ENCODE measurements at places on chromosomes 1 and 21. TPM values are rescaled to one million over a fixed set of nuclear protein-coding genes. Genes with fewer than 3 reads are reported as not detected.

ADAMTS5 gene
- 13.5 TPM for total RNA-seq

DNA sequence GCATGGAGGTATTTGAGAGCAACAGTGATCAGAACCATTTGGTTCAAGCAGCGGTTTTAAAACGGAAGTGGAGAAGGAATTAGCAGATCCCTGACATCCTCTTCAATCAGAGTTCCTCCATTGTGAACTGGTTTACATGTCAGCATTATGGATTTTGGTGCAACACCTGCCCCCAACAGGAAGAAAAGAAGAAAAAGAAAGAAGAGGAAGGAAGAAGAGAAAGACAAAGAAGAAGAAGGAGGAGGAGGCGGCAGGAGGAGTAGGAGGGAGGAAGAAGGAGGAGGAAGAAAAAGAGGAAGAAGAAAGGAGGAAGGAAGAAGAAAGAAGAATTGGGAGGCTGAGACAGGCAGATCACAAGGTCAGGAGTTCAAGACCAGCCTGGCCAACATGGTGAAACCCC is 17.4 kb downstream of the NDUFS5 start:
- no peaks in the 10 kb centered on the region for H3K4me1 ChIP-seq
- H3K4me3 ChIP-seq, result no peak overlapping the region
- DNase-seq, result no peak

KIF2C gene
- 0.94 TPM for total RNA-seq

DNA sequence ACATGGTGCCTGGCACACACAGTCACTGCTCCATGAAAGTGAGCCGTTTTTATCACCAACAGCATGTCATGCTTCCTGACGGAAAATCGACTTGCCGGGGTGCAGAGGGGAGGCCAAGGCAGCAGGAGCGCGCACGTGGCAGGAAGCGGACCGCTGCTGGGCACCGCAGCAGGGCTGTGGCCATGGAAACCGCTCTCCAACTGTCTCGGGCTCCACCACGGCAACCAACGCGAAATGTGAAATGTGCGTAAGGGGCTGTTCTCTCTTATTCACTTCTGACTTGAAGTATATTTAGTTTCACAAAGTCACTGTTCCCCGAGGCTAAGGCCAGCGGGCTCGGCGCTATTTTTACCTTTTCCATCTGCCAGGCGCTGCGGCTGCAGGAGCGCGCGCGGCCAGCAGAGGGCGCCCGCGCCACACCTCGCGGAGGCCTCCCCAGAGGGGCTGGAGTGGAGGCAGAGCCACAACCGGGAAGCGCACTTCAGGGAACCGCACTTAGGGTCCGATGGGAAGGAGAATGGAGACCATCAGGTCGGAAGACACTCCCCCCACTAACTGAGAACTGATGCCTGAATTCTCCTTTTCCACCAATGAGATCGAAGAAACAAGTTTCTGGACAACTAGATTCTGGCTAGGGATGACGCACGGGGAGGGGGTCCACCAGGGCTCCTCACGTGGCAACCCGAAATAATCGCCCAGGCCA is 19.7 kb downstream of the RCC2 start:
- no peaks in the 10 kb centered on the region for H3K27me3 ChIP-seq
- no peak overlapping the region for H3K27ac ChIP-seq
- H3K4me1 ChIP-seq, result no peaks in the 10 kb centered on the region
- H3K4me3 ChIP-seq, result no peak overlapping the region

DNA sequence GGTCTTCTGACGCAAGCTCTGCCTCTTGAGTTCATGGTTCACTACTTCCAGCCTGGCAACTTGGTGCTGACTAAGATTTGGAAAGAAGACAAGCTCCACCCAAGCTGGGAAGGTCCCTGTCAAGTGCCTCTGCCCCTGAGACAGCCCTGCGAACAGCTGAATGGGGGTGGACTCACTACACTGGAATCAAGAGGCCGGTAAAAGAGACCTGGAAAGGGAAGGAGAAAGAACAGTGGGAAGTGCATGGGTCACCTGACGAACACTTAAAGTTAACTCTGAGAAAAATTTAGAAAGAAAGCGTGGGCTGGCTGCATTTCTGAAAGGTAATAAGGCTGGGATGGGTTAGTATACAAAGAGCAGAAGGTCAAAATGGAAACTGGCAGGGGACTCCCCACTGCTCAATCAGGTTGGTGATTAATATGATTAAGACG is 26.1 kb upstream of the ZNF496 start:
- no peaks in the 10 kb centered on the region for H3K27me3 ChIP-seq
- no peaks in the 10 kb centered on the region for H3K36me3 ChIP-seq
- H3K27ac ChIP-seq, result peak overlapping the region; percentile 93
- DNase-seq, result peak; percentile 91

DNA sequence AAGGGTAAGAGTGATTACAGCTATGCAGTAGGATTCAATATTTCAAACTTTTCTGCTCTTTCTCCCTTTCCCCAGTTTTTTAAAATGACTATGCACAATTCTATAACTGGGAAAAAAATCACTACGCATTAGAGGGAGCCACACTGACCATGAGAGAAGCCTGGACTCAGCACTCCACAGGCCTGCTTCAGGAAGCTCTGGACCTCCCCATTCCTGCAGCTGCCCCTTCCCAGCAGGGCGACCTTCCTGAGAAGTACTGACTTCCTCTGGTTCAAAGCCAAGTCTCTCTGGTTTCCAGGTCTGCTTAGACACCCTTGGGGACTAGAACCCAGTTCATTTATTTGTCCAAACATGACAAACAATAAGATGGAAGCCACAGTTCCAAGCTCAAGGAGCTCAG is 42.0 kb upstream of the CLSTN1 start:
- no peak for DNase-seq
- no peaks in the 10 kb centered on the region for H3K27me3 ChIP-seq
- no peak overlapping the region for H3K4me3 ChIP-seq
- peaks cover 2% of the 10 kb centered on the region for H3K36me3 ChIP-seq
- no peaks in the 10 kb centered on the region for H3K4me1 ChIP-seq

PTCH2 gene
- 0.78 TPM for total RNA-seq

ZNF695 gene
- 0.11 TPM for total RNA-seq

DNA sequence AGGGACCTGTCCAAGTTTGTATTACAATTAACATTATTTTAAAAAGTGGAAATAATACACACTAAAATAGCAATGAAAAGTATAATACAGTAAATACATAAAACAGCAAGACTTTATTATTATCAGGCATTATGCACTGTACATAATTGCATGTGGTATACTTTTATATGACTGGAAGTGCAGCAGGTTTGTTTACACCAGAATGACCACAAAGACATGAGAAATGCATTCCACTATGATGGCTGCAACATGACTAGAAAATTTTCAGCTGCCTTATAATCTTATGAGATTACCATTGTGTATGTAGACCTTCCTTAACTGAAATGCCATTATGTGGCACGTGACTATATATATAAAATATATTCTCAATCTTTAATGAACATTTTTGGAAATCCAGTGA is 1699.6 kb downstream of the KCNT2 start:
- no peaks in the 10 kb centered on the region for H3K4me1 ChIP-seq
- H3K4me3 ChIP-seq, result no peak overlapping the region
- DNase-seq, result no peak
- no peaks in the 10 kb centered on the region for H3K27me3 ChIP-seq
- H3K27ac ChIP-seq, result no peak overlapping the region

- H3K4me3 ChIP-seq, result peak overlapping the region; percentile 69
- H3K27ac ChIP-seq, result peak overlapping the region; percentile 94
- DNase-seq, result peak; percentile 32
Observed at GRCh38 chr1:161200992-161201835, 953 bp upstream of the NDUFS2 start.

- no peaks in the 10 kb centered on the region for H3K27me3 ChIP-seq
- no peak for DNase-seq
- H3K4me1 ChIP-seq, result no peaks in the 10 kb centered on the region
- H3K27ac ChIP-seq, result no peak overlapping the region
- H3K36me3 ChIP-seq, result peaks cover 71% of the 10 kb centered on the region
Observed at GRCh38 chr1:171788696-171789095, 7.2 kb downstream of the METTL13 start.

GRCh38 chr21:40445349-40445921 is 401.5 kb downstream of the DSCAM start:
- H3K4me1 ChIP-seq, result no peaks in the 10 kb centered on the region
- no peak overlapping the region for H3K4me3 ChIP-seq
- H3K27me3 ChIP-seq, result no peaks in the 10 kb centered on the region
- no peak overlapping the region for H3K27ac ChIP-seq
- no peaks in the 10 kb centered on the region for H3K36me3 ChIP-seq
- DNase-seq, result no peak

DNA sequence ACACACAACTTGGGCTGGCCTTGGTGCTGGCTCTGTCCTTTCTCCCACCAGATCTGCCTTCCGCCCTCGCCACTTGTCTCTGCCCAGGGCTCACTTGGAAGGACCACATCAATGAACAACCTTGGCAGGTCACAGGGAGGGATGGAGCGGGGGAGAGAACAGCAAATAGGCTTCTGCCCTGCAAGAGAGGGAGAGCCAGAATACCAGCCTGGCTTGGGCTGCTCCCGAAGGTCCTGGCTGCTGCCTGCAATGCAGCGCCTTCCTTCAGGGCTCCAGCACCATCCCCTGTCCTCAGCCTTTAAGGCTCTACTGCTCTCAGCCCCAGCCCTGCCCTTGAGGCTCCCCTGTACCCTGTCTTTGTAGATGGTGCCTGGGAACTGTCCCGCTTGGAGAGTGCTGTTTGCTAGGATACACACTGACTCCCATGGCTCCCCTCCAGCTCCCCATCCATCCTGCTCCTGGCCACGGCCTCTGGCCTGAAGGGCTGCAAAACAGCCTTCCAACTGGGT is 43.8 kb downstream of the HIVEP3 start:
- DNase-seq, result no peak
- no peaks in the 10 kb centered on the region for H3K36me3 ChIP-seq
- no peak overlapping the region for H3K4me3 ChIP-seq
- H3K27ac ChIP-seq, result no peak overlapping the region

- peaks cover 4% of the 10 kb centered on the region for H3K4me1 ChIP-seq
- no peak overlapping the region for H3K27ac ChIP-seq
- no peak for DNase-seq
- no peaks in the 10 kb centered on the region for H3K27me3 ChIP-seq
Observed at GRCh38 chr21:37224861-37225839, 42.0 kb downstream of the VPS26C start.

- H3K27me3 ChIP-seq, result no peaks in the 10 kb centered on the region
- no peaks in the 10 kb centered on the region for H3K36me3 ChIP-seq
- H3K4me3 ChIP-seq, result peak overlapping the region; percentile 34
- no peaks in the 10 kb centered on the region for H3K4me1 ChIP-seq
Observed at GRCh38 chr1:59146651-59147358, 150.1 kb upstream of the FGGY start.

LEMD1 gene
- 0.67 TPM for total RNA-seq

FABP3 gene
- total RNA-seq, result 6.6 TPM

DNA sequence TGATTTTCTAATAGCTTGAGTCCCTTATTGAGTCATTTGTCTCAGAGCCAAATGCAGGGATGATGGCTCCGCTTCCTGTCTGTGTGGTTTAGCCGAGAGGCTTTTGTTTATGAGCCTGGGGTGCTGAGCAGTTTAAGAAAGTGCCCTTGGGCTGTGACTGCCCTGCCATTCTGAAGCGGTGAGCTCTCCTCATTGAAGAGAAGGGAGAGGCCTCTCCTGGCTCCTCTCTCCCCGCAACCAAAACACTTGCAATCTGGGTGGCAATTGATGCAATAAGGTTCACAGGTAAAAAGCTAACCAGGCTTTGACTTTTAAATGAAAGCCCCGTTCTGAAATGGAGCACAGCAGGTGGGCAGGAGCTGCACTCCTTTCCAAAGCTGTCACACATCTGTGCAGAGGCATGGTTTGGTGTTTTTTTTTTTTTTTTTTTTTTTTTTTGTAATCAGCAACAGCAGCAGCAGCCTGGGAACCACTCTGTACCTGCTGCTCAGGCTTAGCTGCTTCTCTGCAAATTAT is 403.7 kb downstream of the SIPA1L2 start:
- H3K4me1 ChIP-seq, result peaks cover 13% of the 10 kb centered on the region
- no peak overlapping the region for H3K4me3 ChIP-seq
- no peak overlapping the region for H3K27ac ChIP-seq
- H3K27me3 ChIP-seq, result no peaks in the 10 kb centered on the region
- no peaks in the 10 kb centered on the region for H3K36me3 ChIP-seq

LHX8 gene
- 1.9 TPM for total RNA-seq

GRCh38 chr1:180382326-180383115 is 119.9 kb downstream of the ACBD6 start:
- no peaks in the 10 kb centered on the region for H3K36me3 ChIP-seq
- no peak overlapping the region for H3K4me3 ChIP-seq
- H3K27me3 ChIP-seq, result no peaks in the 10 kb centered on the region
- H3K4me1 ChIP-seq, result no peaks in the 10 kb centered on the region
- no peak for DNase-seq

DNA sequence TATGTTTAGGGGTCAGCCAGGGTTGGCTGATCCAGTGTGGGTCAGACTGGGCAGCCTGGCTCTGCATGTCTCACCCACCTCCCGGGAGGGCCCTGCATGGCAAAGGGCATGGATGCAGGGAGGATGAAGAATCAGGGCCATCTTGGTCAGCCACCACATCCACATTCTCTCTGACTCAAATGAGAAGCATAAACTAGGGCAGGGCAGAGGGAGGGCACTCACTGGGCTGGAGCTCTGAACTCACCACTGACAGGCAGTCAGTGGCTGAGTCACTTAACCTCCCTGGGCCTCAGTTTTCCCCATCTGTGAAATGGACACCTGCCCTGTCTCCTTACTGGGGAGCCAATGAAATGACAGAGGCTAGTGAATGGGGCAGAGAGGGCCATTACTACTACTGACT is 4.3 kb upstream of the CELA2A start:
- no peaks in the 10 kb centered on the region for H3K36me3 ChIP-seq
- no peaks in the 10 kb centered on the region for H3K27me3 ChIP-seq

- no peaks in the 10 kb centered on the region for H3K36me3 ChIP-seq
- no peaks in the 10 kb centered on the region for H3K4me1 ChIP-seq
- H3K4me3 ChIP-seq, result no peak overlapping the region
Observed at GRCh38 chr21:21463456-21463855, 465.2 kb downstream of the NCAM2 start.

- H3K36me3 ChIP-seq, result no peaks in the 10 kb centered on the region
- no peak overlapping the region for H3K4me3 ChIP-seq
- H3K27ac ChIP-seq, result no peak overlapping the region
- no peak for DNase-seq
- H3K27me3 ChIP-seq, result no peaks in the 10 kb centered on the region
Observed at GRCh38 chr1:239023732-239024360, 362.5 kb upstream of the CHRM3 start.

DNA sequence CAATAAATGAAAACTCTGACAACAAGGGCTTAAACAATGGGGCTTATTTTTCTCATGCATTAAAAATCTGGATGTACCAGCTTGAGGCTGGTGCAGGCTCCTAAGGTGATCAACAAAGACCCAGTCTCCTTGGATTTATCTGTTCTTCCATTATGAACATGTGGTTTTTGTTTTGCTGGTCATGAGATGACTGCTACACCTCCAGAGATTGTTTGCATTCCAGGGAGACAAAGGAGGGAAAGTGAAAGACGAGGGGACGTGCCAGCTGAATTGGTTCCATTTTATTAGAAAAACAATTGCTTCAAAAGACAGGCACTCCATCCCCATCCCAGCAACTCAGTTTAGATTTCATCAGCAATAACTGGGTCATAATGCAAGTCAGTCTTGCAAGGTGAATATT is 90.9 kb upstream of the KCNK1 start:
- no peaks in the 10 kb centered on the region for H3K4me1 ChIP-seq
- no peaks in the 10 kb centered on the region for H3K27me3 ChIP-seq
- no peaks in the 10 kb centered on the region for H3K36me3 ChIP-seq
- peak; percentile 39 for DNase-seq

GRCh38 chr21:21481239-21481638 is 483.0 kb downstream of the NCAM2 start:
- no peak for DNase-seq
- no peaks in the 10 kb centered on the region for H3K4me1 ChIP-seq
- no peak overlapping the region for H3K4me3 ChIP-seq
- no peaks in the 10 kb centered on the region for H3K27me3 ChIP-seq

- peaks cover 16% of the 10 kb centered on the region for H3K4me1 ChIP-seq
- H3K27me3 ChIP-seq, result no peaks in the 10 kb centered on the region
- no peak for DNase-seq
- H3K4me3 ChIP-seq, result no peak overlapping the region
- H3K36me3 ChIP-seq, result no peaks in the 10 kb centered on the region
Observed at GRCh38 chr1:16158993-16159831, 3.3 kb upstream of the EPHA2 start.

NID1 gene
- 91.8 TPM for total RNA-seq
